Type B pancreatic cell (in vitro differentiated cells): ENCODE measurements at places on chromosomes 11 and 22.
A peak's percentile ranks its signal among the peaks of the same experiment; 100 is the strongest.

DNA sequence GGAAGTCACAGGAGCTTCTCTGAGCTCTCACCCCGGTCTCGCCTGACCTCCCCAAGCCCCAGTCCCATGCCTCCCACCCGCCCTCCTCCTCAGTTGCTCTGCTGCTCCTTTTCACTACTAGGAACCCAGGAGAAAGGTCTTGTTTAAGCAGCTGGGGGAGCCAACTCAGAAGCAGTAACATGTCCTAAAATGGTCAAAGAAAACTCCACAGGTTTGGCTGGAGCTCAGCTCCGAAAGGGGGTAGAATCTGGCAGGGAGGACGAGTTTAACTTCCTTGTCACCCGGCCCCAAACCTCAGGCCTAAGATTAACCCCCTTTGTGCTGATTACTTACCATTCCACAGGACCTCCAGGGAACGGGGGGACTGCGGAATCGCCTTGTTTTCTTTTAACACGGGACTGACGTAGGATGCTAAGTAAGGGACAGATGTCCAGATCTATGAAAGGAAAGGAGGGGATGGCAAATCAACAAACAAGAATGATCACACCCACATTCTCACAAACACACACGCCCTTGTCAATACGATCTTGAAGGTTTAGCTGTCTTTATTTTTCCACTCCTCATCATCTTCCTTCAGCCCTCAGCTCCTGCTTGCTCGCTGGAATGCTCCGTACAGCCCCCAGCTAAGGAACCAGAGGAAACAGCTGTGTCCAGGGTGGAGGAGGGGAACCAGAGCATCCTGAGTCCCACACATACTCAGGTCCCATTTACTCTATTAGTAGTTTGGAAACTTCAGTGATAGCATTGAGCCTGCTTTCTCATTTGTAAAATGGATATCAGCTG, 13.5 kb downstream of the PCSK7 start:
- H3K27me3 ChIP-seq = no peaks in the 10 kb centered on the region
- no peak overlapping the region for H3K27ac ChIP-seq
- peaks cover 16% of the 10 kb centered on the region for H3K36me3 ChIP-seq
- no peak for DNase-seq
- H3K4me1 ChIP-seq = peaks cover 12% of the 10 kb centered on the region
- H3K4me3 ChIP-seq = no peak overlapping the region

GRCh38 chr11:64598106-64598796, 7.2 kb downstream of the SLC22A12 start:
- H3K4me1 ChIP-seq = no peaks in the 10 kb centered on the region
- no peaks in the 10 kb centered on the region for H3K36me3 ChIP-seq
- no peak overlapping the region for H3K4me3 ChIP-seq
- H3K27me3 ChIP-seq = no peaks in the 10 kb centered on the region
- DNase-seq = no peak

DNA sequence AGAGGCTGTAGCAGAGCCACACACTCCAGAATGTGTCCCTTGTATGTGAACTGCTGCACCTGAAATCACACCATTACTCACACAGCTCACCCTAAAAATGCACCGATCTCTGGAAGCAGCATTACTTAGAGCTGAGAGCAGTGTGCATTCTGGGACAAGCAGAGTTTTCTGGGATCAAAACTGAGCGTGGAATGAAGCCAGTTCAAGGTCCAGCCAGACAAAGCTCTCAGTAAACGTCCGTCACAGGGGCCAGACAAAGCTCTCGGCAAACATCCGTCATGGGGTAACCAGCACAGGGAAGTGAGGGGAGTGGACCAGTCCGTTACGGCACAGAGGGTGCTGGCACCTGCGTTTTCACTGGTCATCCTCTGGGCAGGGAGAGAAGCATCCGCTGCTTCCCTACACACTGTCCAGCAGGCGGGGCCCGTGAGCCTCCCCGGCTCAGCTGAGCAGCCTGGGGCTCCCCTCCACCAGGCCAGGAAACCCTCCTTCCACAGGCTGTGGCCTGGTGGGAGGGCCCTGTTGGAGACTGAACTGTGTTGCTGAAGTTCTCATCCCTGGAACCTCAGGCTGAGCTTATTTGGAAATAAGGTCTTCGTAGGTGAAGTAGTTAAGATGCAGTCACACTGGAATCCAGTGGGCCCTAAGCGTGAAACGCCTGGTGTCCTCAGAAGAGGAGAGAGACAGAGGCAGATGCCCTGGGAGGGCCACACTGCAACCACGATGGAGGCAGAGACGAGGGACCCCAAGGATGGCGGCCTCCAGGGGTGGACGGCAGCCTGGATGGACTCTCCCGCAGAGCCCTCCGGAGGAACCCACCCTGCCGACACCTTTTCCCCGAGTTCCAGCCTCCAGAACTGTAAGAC, 883.9 kb downstream of the BRD1 start:
- no peak overlapping the region for H3K27ac ChIP-seq
- peaks cover 7% of the 10 kb centered on the region for H3K27me3 ChIP-seq
- no peaks in the 10 kb centered on the region for H3K4me1 ChIP-seq
- no peaks in the 10 kb centered on the region for H3K36me3 ChIP-seq
- H3K4me3 ChIP-seq = no peak overlapping the region

GRCh38 chr11:14974515-14975251, 2.5 kb upstream of the CALCA start:
- H3K36me3 ChIP-seq = no peaks in the 10 kb centered on the region
- H3K4me1 ChIP-seq = peaks cover 16% of the 10 kb centered on the region
- peak overlapping the region; percentile 84 for H3K4me3 ChIP-seq
- H3K27me3 ChIP-seq = peaks cover 92% of the 10 kb centered on the region
- H3K27ac ChIP-seq = peak overlapping the region; percentile 5

GRCh38 chr11:118785362-118785761, 5.6 kb downstream of the DDX6 start:
- peaks cover 14% of the 10 kb centered on the region for H3K4me1 ChIP-seq
- peaks cover 33% of the 10 kb centered on the region for H3K36me3 ChIP-seq
- H3K27me3 ChIP-seq = no peaks in the 10 kb centered on the region
- H3K27ac ChIP-seq = no peak overlapping the region
- no peak overlapping the region for H3K4me3 ChIP-seq

GRCh38 chr11:80719292-80719646, 1278.4 kb upstream of the TENM4 start:
- H3K4me3 ChIP-seq = no peak overlapping the region
- peak overlapping the region; percentile 44 for H3K27ac ChIP-seq

GRCh38 chr11:1089738-1090599, 15.3 kb downstream of the MUC2 start:
- H3K27me3 ChIP-seq = peaks cover 5% of the 10 kb centered on the region
- DNase-seq = no peak
- no peaks in the 10 kb centered on the region for H3K36me3 ChIP-seq

- DNase-seq = no peak
- H3K4me1 ChIP-seq = peaks cover 6% of the 10 kb centered on the region
- no peak overlapping the region for H3K27ac ChIP-seq
- no peak overlapping the region for H3K4me3 ChIP-seq
Observed at GRCh38 chr11:27064086-27064485, 23.5 kb downstream of the BBOX1 start.

- H3K27me3 ChIP-seq = peaks cover 28% of the 10 kb centered on the region
- no peaks in the 10 kb centered on the region for H3K36me3 ChIP-seq
- H3K27ac ChIP-seq = no peak overlapping the region
- peaks cover 12% of the 10 kb centered on the region for H3K4me1 ChIP-seq
- DNase-seq = no peak
Observed at GRCh38 chr11:127470306-127470884, 469.8 kb upstream of the KIRREL3 start.

DNA sequence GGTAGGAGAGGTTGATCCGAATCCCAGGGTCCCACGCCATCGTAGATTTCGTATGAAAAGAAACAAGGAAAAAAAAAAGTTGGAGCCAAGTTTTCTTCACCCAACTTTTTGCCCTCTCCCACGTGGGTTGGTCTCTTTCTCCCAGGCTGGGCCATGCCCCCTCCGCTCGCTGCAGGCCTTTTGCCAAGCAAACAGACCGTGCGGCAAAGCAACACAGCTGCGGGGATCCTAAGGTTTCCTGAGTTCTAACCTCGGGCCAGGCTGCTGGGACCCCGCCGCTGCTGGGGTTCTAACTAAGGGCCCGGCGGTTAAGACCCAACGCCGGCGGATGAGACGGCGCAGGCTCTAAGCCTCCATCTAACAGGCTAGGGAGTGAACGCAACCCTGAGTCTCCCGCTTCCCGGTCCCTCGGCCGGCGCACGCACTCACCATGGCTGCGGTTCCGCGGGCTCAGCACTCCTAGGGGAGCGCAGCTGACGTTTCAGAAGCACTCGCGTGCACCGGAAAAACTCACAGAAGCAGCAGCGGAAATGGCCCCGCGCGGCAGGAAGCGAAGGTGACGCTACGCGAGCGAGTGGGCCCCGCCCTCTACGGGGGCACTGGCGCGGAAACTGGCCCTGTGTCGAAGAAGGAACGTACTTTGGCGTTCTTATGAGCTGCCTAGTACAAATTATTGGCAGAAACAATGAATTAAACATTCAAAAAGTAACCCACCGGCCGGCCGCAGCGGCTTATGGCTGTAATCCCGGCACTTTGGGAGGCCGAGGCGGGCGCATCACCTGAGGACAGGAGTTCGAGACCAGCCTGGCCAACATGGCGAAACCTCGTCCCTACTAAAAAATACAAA, at the start of gene SNU13:
SNU13 (minus strand) TSS at position 503 of the 847 bp plus-strand sequence; CDS start at position 432, 71 bp downstream.
- peak within 1 kb of the TSS; percentile 94 for H3K4me3 ChIP-seq
- no peaks in the 10 kb centered on the region for H3K27me3 ChIP-seq
- H3K4me1 ChIP-seq = peaks cover 19% of the 10 kb centered on the region
- peak within 1 kb of the TSS; percentile 99 for H3K27ac ChIP-seq

- DNase-seq = no peak
- H3K36me3 ChIP-seq = no peaks in the 10 kb centered on the region
- peaks cover 31% of the 10 kb centered on the region for H3K27me3 ChIP-seq
- H3K4me1 ChIP-seq = no peaks in the 10 kb centered on the region
Observed at GRCh38 chr22:49184736-49185135, 642.9 kb downstream of the BRD1 start.

DNA sequence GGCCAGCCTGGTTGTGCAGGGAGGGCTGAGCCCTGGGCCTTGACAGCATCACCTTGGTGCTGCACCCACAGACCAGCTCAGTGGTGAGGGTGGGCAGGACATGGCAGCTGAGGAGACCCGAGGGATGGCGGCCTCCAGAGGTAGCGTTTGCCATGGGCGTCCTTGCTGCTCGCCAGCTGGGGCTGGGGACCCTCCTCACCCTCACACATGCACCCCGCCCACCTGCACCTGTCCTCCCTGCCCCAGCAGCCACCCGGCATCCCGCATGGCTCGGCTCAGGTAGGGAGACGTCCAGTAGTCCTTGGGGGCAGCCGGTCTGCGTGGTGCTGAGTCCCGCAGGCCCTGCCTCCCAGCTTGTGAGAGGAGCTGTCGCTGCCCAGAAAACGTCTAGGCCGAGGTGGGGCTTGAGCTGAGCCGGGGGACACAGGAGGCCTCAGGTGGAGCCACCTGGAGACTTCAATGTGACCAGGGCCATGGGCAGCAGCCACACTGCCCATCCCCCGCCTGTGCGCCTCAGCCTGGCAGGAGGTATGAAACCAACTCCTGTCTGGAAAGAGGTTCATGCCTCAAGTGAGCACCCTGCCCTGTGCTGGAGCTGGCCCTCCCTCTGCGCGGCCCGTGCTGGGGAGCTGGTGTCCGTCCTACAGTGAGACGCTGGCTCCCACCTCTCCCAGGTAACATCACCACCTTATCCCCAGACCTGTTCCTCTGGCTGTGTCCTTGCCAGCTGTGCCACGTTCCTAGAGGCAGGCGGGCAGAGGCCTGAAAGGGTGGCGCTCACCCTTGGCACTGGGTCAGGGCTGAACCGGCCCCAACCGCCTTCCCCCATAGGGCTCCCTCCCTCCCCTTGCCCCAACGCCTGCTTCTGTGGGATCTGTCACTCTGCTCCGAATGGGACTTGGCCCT, 3.3 kb upstream of the TRABD start:
- no peak overlapping the region for H3K4me3 ChIP-seq
- no peaks in the 10 kb centered on the region for H3K27me3 ChIP-seq
- peaks cover 9% of the 10 kb centered on the region for H3K4me1 ChIP-seq
- H3K36me3 ChIP-seq = no peaks in the 10 kb centered on the region

- no peak for DNase-seq
- H3K4me1 ChIP-seq = peaks cover 12% of the 10 kb centered on the region
- H3K27ac ChIP-seq = no peak overlapping the region
- H3K27me3 ChIP-seq = no peaks in the 10 kb centered on the region
Observed at GRCh38 chr11:10021563-10021962, 272.5 kb downstream of the SBF2 start.

GRCh38 chr22:41479671-41480396, 10.9 kb downstream of the ACO2 start:
- H3K4me1 ChIP-seq = peaks cover 20% of the 10 kb centered on the region
- no peak for DNase-seq
- no peaks in the 10 kb centered on the region for H3K27me3 ChIP-seq
- H3K4me3 ChIP-seq = no peak overlapping the region
- H3K36me3 ChIP-seq = no peaks in the 10 kb centered on the region

DNA sequence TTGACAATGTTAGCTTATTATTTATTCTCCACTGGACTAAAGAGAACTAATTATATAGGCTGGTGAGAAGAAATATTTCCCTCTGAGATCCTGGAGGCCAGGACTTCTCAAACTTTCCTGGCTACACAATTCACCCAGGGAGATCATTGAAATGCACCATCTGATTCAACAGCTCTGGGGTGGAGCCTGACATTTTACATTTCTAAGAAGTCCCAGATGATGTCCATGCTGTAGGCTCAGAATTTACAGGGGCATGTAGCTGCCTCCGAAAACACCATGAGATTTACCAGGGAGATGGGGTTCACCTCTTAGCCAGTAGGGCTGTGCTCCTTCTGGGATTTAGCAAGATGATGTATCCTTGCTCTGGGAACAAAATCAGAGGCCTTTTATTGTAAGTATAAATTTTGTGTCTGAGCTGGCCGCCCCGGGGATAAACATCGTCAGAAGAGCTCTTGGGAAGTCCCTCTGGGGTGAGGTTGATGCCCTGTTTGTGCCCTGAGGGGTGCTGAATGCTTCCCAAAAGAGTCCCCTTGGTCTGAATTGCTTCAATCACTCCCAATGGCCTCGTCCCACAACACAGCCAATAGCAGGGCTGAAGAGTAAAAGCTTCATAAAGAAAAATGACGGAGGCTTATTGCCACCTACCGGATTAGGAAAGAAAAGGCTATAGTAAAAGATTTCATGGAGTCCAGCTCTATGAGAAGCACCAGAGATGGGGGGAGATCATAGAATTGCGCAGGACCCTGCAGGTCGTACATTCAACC, 33.4 kb upstream of the API5 start:
- H3K36me3 ChIP-seq = no peaks in the 10 kb centered on the region
- no peak overlapping the region for H3K4me3 ChIP-seq
- H3K4me1 ChIP-seq = peaks cover 4% of the 10 kb centered on the region
- DNase-seq = no peak
- peaks cover 9% of the 10 kb centered on the region for H3K27me3 ChIP-seq
- no peak overlapping the region for H3K27ac ChIP-seq

DNA sequence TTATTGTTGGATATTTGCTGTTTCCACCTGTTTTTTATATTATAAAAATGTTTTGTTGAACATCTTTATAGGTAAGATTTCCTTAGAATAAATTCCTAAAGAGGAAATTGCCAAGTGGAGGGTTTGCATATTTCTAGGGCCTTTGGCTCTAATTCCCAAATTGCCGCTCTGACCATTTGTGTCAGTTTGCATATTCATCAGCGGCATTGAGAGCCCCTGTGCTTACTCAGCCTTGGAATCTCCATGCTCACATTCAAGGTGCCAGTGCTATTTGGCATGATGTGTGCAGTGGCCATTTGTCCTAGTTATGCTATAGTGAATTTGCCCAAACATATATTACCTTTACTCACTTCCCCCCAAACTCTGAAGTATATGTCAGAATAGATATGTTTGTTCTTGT, 25.5 kb downstream of the KREMEN1 start:
- H3K36me3 ChIP-seq = peaks cover 15% of the 10 kb centered on the region
- H3K27me3 ChIP-seq = no peaks in the 10 kb centered on the region
- no peak overlapping the region for H3K4me3 ChIP-seq
- DNase-seq = no peak
- peaks cover 45% of the 10 kb centered on the region for H3K4me1 ChIP-seq

GRCh38 chr22:48647606-48648515, 1179.8 kb downstream of the BRD1 start:
- no peaks in the 10 kb centered on the region for H3K4me1 ChIP-seq
- no peaks in the 10 kb centered on the region for H3K27me3 ChIP-seq
- DNase-seq = no peak
- H3K36me3 ChIP-seq = no peaks in the 10 kb centered on the region
- H3K27ac ChIP-seq = no peak overlapping the region
